ENCODE measurements at places on chromosomes 4 and X. TPM values are rescaled to one million over a fixed set of nuclear protein-coding genes. Genes with fewer than 3 reads are reported as not detected.
A peak's percentile ranks its signal among the peaks of the same experiment; 100 is the strongest.

- no peaks in the 10 kb centered on the region for H3K36me3 ChIP-seq
- no peak for DNase-seq
- no peaks in the 10 kb centered on the region for H3K4me1 ChIP-seq
These were observed 68.7 kb downstream of the NSD2 start for GRCh38 chr4:1939664-1940509.

- no peaks in the 10 kb centered on the region for H3K36me3 ChIP-seq
- peaks cover 6% of the 10 kb centered on the region for H3K4me1 ChIP-seq
- DNase-seq = no peak
- peak overlapping the region; percentile 62 for H3K27ac ChIP-seq
- H3K27me3 ChIP-seq = no peaks in the 10 kb centered on the region
These were observed 512 bp downstream of the NOP14 start for GRCh38 chr4:2962614-2963174.

- H3K27ac ChIP-seq = no peak overlapping the region
- no peaks in the 10 kb centered on the region for H3K27me3 ChIP-seq
- no peak for DNase-seq
- no peaks in the 10 kb centered on the region for H3K36me3 ChIP-seq
These were observed 169.6 kb downstream of the MID1IP1 start for GRCh38 chrX:38970845-38971244.

DNA sequence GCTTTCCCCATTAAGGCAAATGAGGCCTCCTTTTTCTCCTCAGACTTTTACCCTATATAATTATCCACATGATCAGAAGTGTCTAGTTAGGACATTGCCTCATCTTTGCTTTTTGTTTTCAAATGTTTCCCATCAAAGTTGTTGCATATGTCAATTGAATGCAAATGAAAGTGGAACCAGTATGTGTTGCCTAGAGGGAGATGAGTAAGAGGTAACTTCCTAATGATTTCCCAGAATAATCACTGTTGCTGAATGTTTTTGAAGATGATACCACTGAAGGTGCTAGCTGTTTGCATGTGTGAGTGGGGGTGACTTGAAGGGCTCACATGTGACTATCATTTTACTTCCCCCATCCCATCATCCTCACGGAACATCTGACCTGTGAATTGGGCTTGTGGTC lies 33.9 kb downstream of the PAK3 start:
- no peaks in the 10 kb centered on the region for H3K36me3 ChIP-seq
- DNase-seq = no peak
- H3K4me1 ChIP-seq = no peaks in the 10 kb centered on the region

- DNase-seq = no peak
- H3K4me3 ChIP-seq = no peak overlapping the region
- H3K4me1 ChIP-seq = peaks cover 5% of the 10 kb centered on the region
- H3K27me3 ChIP-seq = no peaks in the 10 kb centered on the region
- peak overlapping the region; percentile 77 for H3K27ac ChIP-seq
These were observed 118.1 kb downstream of the SMIM20 start for GRCh38 chr4:26032142-26032541.

- H3K27ac ChIP-seq = no peak overlapping the region
- H3K36me3 ChIP-seq = no peaks in the 10 kb centered on the region
- H3K27me3 ChIP-seq = peaks cover 6% of the 10 kb centered on the region
- no peak for DNase-seq
- H3K4me1 ChIP-seq = no peaks in the 10 kb centered on the region
These were observed 62.2 kb downstream of the PPP1R2C start for GRCh38 chrX:42715701-42716262.

GRCh38 chrX:115360220-115360781 lies 70.8 kb downstream of the LUZP4 start:
- no peaks in the 10 kb centered on the region for H3K27me3 ChIP-seq
- no peak overlapping the region for H3K4me3 ChIP-seq
- no peak overlapping the region for H3K27ac ChIP-seq
- H3K4me1 ChIP-seq = no peaks in the 10 kb centered on the region
- no peak for DNase-seq

DNA sequence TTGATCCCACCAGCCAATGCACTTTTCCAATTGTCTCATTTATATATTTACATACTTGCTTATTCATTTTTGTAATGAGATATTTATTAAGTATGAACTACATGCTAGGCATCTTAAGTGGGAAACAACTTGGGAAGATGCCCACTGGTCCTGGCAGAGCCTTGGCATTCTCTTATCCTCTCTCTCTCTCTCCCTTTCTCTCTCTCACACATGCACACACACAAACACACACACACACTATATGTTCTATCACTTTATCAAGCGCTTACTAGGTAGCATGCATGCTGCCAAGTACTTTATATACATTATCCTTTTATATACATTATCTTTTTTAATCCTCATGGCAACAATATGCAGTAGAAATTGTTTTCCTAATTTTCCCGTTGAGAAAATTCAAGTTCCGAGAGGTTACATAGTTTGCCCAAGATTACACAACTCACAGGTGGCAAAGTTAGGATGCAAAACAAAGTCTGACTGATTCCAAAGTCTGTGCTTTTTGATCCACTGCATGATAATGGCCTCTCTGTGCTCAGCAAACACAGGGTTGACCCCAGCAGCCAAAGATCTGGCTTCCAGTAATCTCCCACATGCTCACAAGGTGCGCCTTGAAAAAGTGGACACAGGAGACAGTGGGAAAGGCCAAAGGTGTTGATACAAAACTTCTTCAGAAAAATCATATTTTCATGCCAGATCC lies 173.1 kb upstream of the KLF3 start:
- no peak for DNase-seq
- no peaks in the 10 kb centered on the region for H3K4me1 ChIP-seq
- no peaks in the 10 kb centered on the region for H3K27me3 ChIP-seq
- H3K36me3 ChIP-seq = no peaks in the 10 kb centered on the region

DNA sequence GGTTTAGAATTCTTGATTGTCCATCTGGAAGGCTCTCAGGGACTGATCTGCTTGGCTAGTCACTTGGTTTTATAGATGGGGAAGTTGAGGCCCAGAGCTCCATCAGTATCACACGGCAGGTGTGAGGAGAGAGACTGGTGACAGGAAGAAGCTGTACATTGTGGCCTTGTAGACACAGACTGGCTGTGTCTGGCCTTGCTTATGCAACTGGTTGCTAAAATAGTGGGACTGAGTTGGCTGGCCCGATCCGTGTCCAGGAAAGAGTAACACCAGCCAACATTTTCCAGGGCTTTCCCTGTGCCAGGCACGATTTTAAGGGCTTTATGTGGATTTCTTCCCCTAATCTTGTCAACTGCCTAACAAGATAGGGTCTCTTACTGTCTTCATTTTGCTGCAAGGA lies 2.8 kb downstream of the TBC1D14 start:
- H3K27me3 ChIP-seq = no peaks in the 10 kb centered on the region
- DNase-seq = no peak
- H3K4me3 ChIP-seq = no peak overlapping the region
- peaks cover 26% of the 10 kb centered on the region for H3K4me1 ChIP-seq

- H3K4me3 ChIP-seq = no peak overlapping the region
- DNase-seq = no peak
- no peaks in the 10 kb centered on the region for H3K27me3 ChIP-seq
- H3K27ac ChIP-seq = no peak overlapping the region
These were observed 191.0 kb upstream of the NPY2R start for GRCh38 chr4:155017426-155017825.

GRCh38 chrX:75421688-75422230 lies 101.1 kb downstream of the ZDHHC15 start:
- no peak for DNase-seq
- no peaks in the 10 kb centered on the region for H3K4me1 ChIP-seq
- H3K36me3 ChIP-seq = no peaks in the 10 kb centered on the region

DNA sequence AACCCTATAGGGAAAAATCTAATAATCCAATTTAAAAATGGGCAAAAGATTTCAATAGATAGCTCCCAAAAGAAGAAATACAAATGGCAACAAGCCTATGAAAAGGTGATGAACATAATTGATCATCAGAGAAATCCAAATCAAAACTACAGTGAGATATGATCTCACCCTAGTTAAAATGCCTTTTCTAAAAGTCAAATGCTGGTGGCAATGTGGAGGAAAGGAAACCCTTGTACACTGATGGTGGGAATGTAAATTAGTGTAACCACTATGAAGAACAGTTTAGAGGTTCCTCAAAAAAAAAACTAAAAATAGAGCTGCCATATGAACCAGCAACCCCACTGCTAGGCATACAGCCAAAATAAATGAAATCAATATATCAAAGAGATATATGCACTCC lies 44.5 kb downstream of the STPG2 start:
- no peak overlapping the region for H3K27ac ChIP-seq
- H3K27me3 ChIP-seq = no peaks in the 10 kb centered on the region
- H3K4me1 ChIP-seq = no peaks in the 10 kb centered on the region

DNA sequence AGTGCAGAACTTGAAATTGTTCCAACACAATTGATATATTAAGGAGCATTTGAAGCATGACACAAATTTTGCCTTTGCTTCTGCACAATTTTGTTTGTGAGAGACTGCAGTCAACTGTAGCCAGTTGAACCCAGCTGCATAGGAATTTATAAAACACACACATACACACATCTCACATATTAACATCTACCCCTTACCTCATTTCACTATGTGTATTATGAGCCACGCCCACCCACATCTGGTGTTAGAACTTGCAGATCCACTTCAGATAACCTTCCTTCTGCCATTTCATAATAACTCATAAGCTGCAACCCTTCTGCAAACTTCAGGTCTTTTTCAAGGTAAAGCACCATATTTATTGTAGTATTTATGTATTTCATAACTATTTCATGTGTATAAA lies 188.1 kb upstream of the WDFY3 start:
- H3K4me1 ChIP-seq = no peaks in the 10 kb centered on the region
- no peaks in the 10 kb centered on the region for H3K36me3 ChIP-seq
- no peak for DNase-seq
- no peak overlapping the region for H3K4me3 ChIP-seq
- no peaks in the 10 kb centered on the region for H3K27me3 ChIP-seq

DNA sequence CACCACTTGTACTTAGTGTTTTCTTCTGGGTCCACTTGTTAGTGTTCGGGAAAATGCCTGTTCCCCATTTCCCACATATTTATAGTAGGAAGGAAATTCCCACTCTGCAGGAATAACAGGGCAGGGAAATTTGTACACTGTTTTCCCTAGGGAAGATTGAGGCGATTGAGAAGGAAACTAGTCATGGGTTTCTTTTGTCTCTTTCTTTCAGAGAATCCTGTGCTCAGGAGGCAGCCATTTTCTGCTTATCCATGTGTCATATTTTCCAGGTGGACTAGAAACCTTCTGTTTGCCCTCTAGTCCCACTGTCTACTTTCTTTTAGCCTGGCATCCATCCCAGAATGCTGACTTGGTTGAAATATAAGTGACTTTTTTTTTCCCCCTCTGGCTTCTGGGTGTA lies 299.1 kb upstream of the ANKRD50 start:
- no peak for DNase-seq
- no peaks in the 10 kb centered on the region for H3K4me1 ChIP-seq
- H3K27ac ChIP-seq = no peak overlapping the region
- H3K4me3 ChIP-seq = no peak overlapping the region
- no peaks in the 10 kb centered on the region for H3K27me3 ChIP-seq

GRCh38 chr4:123083646-123084045 lies 161.2 kb upstream of the NUDT6 start:
- H3K4me1 ChIP-seq = no peaks in the 10 kb centered on the region
- H3K4me3 ChIP-seq = no peak overlapping the region
- H3K27ac ChIP-seq = no peak overlapping the region

GRCh38 chr4:83639849-83640493 lies 104.1 kb downstream of the GPAT3 start:
- H3K27ac ChIP-seq = no peak overlapping the region
- peak; percentile 71 for DNase-seq
- H3K4me1 ChIP-seq = no peaks in the 10 kb centered on the region
- no peaks in the 10 kb centered on the region for H3K36me3 ChIP-seq
- H3K4me3 ChIP-seq = no peak overlapping the region

Gene SHISA3
- 0.37 TPM for total RNA-seq

Gene FAM200B
- 62.5 TPM for total RNA-seq

Gene ARAP2
- 21.9 TPM for total RNA-seq

Gene LRP2BP
- total RNA-seq = 2.3 TPM

Gene IL21
- total RNA-seq = not detected

Data from uterus (tissue), 4 donors.